ENCODE measurements at places on chromosomes 4 and X. TPM values are rescaled to one million over a fixed set of nuclear protein-coding genes. Genes with fewer than 3 reads are reported as not detected.

GRCh38 chrX:40468033-40468846 is 112.5 kb upstream of the ATP6AP2 start:
- DNase-seq, result no peak
- H3K27ac ChIP-seq, result no peak overlapping the region

DNA sequence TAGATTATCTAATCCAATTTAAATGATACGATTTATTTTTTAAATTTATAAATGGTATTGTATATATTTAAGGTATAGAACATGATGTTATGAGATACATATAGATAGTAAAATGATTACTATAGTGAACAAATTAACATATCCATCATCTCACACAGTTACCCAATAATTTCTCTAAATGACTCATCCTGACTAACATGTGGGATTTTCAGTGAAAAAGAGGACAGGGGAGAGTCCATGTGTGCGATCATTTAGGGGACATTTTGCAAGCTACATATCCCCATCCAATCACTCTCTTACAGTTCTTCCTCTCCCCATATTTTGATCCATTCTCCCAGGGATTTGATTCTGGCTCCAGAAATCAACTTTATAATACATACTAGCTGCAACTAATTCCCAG is 88.2 kb downstream of the ABCB7 start:
- H3K36me3 ChIP-seq, result no peaks in the 10 kb centered on the region
- H3K4me3 ChIP-seq, result no peak overlapping the region
- no peak overlapping the region for H3K27ac ChIP-seq
- no peaks in the 10 kb centered on the region for H3K27me3 ChIP-seq

DNA sequence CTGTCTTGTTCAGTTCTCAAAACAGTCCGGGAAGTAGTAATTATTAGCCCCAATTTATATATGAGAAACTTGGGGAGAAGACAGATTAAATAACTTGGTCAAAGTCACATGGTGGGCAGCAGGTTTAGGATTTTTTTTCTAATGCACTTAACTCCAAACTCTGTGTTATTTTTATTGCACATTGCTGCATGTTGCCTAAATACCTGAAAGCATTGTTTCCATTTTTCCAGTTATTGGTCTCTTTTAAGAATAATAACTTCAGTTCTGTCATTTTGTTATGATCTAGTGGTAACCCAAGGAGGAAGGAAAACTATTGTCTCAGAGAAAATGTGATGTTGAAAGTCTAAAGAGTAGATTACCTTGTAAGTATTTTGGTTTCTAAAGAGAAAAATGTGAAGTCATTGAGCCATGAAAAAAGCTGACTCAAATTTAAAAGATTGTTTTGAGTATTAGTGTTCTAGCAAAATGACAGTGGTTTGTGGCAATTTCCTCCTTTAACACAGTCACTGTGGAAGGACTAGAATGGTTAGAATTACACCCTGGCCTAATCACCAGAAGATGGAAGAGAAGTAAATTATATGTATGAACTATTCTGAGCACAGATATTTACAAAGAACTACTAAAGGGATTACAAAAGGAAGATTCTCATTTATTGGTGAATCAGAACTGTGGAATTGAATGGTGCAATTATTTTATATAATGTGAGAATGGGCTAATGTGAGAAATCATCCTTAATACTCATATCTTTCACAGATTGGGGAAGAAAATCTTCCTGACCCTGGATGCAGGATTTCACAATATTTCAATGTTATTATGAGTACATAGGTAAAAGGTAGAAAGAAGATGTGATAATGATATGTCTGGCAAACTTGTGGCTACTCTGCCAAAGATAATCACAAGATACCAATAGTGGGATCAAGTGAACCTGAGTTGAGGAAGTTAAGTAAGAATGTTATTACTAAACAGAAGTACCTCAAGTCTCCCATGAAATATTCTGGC is 21.7 kb upstream of the CXCL8 start:
- H3K27ac ChIP-seq, result no peak overlapping the region
- H3K4me1 ChIP-seq, result no peaks in the 10 kb centered on the region
- no peak overlapping the region for H3K4me3 ChIP-seq
- no peaks in the 10 kb centered on the region for H3K36me3 ChIP-seq
- no peak for DNase-seq

The PNMA3 gene
- total RNA-seq, result 7.8 TPM

- no peak overlapping the region for H3K27ac ChIP-seq
- no peak overlapping the region for H3K4me3 ChIP-seq
- no peaks in the 10 kb centered on the region for H3K27me3 ChIP-seq
- no peaks in the 10 kb centered on the region for H3K36me3 ChIP-seq
These were observed 1798.9 kb downstream of the PCDH7 start for GRCh38 chr4:32519060-32519459.

- no peaks in the 10 kb centered on the region for H3K4me1 ChIP-seq
- no peak overlapping the region for H3K27ac ChIP-seq
- H3K27me3 ChIP-seq, result no peaks in the 10 kb centered on the region
- no peaks in the 10 kb centered on the region for H3K36me3 ChIP-seq
- H3K4me3 ChIP-seq, result no peak overlapping the region
These were observed 70.2 kb upstream of the TLR3 start for GRCh38 chr4:185998791-185999190.

The ANK2 gene
- total RNA-seq, result 35.1 TPM

DNA sequence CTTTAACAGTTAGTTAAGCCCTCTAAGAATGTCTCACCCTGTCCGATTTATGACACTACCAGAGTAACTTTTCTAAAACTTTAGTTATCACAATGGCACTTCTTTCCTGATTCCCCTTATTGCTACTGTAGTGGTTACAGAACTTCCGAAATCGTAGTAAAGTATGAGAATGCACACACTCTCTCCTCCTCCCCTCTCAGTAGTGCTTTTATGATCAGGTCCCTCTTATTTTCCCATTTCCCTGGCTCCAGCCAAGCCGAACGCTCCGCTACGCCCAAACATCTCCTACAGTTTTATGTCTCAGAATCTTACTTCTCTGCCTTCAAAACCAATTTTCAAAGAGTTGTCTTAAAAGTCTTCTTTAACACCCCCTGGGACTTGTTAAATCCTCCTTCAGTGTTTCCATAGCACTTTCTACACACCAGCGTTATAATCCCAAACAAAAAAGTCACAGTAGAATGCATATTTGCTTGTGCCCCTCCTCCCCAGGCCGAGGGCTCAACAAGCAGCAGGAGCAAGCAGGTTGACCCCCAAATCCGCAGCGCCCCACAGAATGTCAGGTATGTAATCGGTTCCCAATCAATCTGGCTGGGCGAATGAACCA is 671 bp downstream of the HPF1 start:
- H3K4me1 ChIP-seq, result no peaks in the 10 kb centered on the region
- peak overlapping the region; percentile 46 for H3K27ac ChIP-seq
- no peak for DNase-seq
- H3K27me3 ChIP-seq, result no peaks in the 10 kb centered on the region
- H3K4me3 ChIP-seq, result peak overlapping the region; percentile 91

The SPANXD gene
- not detected for total RNA-seq

The CEP44 gene
- 15.6 TPM for total RNA-seq

GRCh38 chr4:145279122-145279960 is 99.0 kb upstream of the OTUD4 start:
- H3K4me1 ChIP-seq, result no peaks in the 10 kb centered on the region
- H3K27me3 ChIP-seq, result no peaks in the 10 kb centered on the region
- no peak overlapping the region for H3K27ac ChIP-seq
